ENCODE measurements at places on chromosomes 5 and 9.

- no peak for DNase-seq
Observed at GRCh38 chr5:41863871-41864486, 6.2 kb downstream of the OXCT1 start.

DNA sequence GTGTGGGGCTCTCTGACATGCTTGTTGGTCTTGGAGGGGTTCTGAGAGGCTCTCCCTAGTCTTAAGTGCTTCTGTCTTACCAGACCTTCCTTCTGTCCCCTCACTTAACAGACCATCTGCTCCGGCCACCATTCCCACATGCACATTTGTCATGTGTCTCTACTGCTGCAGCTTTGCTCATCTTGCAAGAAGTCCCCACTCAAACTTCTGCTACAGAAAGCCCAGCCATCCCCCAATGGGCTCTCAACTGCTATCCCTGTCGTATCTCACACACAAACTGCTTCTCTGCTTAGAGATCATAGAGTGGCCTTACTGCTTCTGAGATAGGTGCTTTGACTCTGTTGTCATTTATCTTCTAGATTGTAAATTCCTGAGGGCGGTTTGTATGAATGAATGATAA is 69.4 kb downstream of the NUP214 start:
- no peak for DNase-seq

DNA sequence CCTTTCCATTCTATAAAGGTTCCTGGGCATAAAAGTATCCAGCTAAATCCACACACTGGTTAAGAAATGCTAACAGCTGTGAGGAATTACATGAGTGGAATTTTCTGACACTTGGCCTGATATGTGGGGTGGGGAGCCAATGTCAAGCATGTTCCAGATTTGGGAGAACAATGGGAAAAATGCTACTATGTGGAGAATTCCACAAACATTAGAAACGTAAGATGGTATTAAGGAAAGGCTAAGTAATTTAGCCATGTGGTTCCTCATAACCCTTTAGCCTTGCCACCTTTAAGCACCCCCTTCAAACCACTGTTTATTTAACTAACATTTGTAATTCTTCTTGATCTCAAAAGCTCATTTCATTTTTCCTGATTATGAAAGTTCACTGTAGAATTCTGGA is 149.2 kb downstream of the GNA14 start:
- no peak for DNase-seq

DNA sequence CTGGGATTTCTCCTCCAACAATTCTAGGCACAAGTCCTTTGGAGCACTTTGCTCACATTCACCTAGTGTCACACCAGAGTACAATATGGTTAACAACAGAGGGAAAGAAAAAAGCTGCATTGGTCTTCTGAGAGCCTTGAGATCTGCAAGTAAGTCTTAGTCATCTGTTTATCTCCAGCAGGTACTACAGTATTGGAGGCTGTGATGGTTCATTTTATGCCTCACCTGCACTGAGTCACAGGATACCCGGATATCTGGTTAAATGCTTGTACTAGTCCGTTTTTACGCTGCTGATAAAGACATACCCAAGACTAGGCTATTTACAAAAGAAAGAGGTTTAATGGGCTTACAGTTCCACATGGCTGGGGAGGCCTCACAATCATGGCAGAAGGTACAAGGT is 525.0 kb downstream of the NR2F1-AS1 start:
- DNase-seq, result no peak

DNA sequence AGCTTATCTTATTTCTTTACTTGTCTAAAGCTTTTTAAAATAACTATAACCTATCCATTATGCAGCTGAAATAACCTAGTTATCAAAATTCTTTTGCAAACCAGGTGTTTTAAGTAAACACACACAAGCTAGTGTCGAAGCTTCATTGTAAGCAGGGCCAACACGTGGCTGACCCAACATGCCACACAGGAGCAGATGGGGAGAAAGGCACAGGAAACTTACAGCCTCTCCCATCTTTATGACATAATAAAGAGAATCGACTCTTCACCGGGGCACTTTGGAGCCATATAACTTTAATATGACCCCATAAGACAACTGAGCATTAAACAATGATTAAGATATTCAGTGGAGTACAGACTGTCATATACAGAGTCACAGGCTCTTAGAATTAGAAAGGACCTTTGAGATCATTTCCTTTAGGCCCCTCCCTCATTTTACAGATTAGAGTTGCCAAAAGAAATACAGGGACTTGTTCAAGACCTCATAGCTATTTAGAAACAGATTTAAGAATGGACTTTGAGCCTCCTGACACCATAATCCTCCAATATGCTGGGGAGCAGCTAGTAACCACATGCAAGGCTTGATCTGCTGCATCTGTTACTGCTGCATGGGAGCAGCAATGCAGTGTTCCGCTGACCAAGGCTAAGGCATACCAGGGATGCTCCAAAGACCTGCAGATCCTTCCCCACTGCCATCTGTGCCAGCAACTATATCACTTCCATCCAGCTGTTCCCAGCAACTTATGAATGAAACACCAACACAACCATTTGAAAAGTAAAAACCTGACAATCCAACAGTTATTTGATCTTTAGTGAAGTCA is 75.4 kb downstream of the RASEF start:
- no peak for DNase-seq

- no peak for DNase-seq
Observed at GRCh38 chr5:108911055-108911454, 163.4 kb downstream of the FER start.

DNA sequence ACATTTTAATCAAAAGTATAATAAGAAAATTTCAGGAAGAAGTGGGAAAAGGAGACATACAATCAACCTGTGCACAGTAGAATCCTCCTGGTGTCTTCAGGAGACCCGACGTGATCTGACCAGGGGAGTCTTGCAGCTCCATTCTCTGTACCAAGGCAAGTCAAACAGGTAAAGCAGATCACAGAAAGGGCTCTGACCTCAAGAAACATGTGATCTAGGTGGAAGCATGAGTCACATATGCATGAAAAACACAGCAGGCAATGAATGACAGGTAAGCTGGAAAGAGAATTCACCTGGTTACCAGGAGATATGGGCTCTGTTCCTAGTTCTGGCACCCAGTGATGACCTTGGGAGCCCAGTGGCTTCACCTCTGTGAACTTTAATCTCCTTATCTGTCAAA is 19.4 kb upstream of the FABP6 start:
- no peak for DNase-seq

GRCh38 chr9:36911601-36912412 is 122.3 kb downstream of the PAX5 start:
- no peak for DNase-seq

DNA sequence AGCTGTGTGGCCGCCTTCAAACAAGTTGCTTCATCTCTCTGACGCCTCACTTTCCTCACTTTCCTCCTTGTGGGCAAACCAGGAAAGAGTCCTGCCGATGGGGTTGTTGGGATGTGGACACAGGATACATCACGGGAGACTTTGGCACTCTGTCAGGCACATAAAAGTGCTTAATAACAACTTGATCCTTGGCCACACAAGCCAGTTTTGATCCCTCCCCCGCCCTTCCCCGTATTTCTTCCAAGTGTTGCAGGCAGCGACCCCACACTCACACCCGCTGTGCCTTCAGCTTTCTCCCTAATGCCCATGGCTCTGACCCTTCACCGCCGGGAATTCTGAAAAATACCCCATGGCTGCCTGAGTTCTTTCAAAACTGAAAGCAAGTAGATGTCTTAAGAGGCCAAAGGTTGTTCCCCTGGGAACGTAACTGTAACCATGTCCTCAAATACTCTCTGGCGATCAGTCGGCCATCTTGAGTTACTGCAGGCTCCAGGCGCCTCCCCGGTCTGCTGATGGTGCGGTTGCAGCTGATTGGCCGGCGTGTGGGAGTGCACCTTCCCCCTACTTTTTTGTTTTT is 59.8 kb downstream of the ARHGEF37 start:
- DNase-seq, result no peak

GRCh38 chr5:57033503-57033902 is 81.6 kb upstream of the MIER3 start:
- DNase-seq, result no peak

GRCh38 chr5:72498284-72498683 is 8.9 kb downstream of the ZNF366 start:
- DNase-seq, result no peak

- DNase-seq, result peak; percentile 28
Observed at GRCh38 chr5:72234265-72234700, 85.8 kb downstream of the MRPS27 start.

DNA sequence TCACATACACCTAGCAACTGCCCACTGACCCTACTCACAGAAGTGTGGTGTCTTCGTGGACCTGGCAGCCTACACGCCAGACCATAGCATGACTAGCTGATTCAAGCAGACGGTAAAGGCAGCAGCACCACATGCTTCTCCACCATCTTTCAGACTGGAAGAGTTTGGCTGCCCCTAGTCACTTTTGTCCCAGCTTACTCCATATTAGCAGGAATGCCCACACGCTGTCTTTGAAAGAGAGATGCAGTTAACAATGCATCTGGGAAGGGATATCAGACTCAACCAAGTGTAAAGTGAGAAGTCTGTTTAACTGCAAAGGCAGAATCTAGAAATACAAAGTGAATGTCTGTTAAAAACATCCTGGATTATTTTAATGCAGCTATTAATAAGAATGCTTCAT is 177.2 kb upstream of the GNA14 start:
- no peak for DNase-seq

DNA sequence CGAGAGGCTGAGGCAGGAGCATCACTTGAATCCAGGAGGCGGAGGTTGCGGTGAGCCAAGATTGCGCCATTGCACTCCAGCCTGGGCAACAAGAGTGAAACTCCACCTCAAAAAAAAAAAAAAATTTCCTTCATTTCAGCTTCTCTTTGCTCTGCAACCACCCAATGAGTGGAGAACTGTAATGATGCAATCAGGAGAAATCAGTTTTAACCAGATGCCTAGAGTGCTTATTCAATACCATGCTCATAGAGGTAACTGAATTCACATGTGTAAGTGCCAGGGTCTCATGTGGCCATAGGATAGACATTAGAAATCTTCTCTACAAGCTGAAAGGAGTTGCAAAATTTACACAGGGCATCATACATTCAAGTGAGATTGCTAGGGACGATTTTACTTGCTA is 70.6 kb downstream of the HMHB1 start:
- DNase-seq, result no peak

DNA sequence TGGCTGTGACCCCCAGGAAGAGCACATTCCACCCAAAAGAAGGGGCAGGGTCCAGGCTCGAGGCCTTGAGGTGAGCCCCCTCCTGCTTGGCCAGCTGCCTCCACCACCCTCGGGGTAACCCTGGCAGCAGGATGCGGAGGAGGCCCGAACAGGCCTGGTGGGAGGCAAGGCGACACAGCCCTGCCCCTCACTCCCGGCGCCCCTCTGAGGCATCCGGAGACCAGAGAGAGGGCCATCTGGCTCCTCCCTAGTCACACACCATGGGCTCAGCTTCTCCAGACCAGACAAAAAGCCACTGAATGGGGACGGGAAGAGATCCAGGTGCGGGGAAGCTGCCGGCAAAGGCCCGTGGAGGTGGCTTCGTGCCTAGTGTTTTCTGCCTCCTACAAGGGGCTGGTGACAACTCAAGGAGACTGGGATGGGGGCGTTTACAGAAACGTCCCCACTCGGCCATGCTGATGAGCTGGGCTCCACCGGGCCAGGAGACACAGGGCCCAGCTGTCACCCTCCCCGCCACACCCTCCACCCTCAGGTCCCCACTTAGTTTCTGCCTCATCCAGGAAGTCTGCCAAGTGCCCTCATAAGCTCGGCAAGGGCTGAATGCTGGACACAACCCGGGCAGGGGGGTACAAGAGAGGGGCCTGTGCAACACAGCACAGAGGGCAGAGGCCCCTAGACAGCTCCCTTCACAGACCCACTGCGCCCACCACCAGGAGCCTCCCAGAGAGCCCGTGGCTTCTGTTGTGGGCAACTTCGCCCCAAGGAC is 41.9 kb downstream of the NACC2 start:
- DNase-seq, result no peak

GRCh38 chr9:109107402-109108240 is 12.1 kb downstream of the TMEM245 start:
- no peak for DNase-seq

GRCh38 chr9:37564916-37565315 is 11.3 kb downstream of the FBXO10 start:
- no peak for DNase-seq

GRCh38 chr5:66326276-66326675 is 182.2 kb downstream of the SREK1 start:
- no peak for DNase-seq

GRCh38 chr9:89400403-89401116 is 82.3 kb downstream of the SECISBP2 start:
- DNase-seq, result no peak

DNA sequence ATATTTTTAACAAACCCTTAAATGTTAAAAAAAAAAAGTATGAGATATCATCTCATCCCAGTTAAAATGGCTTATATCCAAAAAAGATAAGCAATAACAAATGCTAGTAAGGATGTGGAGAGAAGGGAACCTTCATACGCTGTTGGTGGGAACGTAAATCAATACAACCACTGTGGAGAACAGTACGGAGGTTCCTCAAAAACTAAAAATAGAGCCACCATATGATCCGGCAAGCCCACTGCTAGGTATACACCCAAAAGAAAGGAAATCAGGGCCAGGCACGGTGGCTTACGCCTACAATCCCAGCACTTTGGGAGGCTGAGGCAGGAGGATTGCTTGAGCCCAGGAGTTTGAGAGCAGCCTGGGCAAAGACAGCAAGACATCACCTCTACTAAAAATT is 3.0 kb downstream of the MTMR12 start:
- DNase-seq, result no peak

- DNase-seq, result no peak
Observed at GRCh38 chr5:105508519-105508918, 1945.9 kb upstream of the NUDT12 start.

- DNase-seq, result no peak
Observed at GRCh38 chr5:172748341-172748843, 22.6 kb downstream of the DUSP1 start.

DNA sequence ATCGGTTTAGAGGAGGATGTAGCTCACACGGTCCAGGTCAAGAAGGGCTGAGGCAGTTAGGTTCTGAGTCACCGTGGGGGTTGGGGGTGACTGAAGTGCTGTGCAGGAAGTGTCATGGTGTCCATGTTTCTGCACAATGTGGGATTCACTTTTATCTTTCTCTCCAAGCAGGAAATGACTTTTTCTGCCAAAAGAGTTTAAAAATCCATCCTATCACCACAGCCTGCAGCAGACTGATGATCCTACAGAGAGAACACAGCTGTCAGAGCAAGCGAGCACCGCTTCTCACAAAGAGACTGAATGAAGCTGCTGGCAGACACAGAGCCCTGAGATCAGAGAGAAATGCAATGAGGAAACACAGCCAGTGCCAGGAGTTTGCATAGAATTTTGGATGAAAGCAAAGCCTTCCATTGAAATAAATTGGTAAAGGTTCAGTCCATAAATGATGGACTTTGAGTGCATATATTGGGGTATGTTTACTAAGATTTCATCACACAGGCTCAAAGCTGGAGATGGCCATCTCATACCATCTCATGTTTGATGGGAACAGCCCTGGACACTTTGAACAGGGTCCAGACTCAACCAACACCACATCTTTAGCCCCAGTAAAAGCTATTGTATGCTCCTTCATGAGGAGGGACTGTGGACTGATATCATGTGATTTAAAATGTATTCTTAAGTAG is 213.9 kb upstream of the FBXL7 start:
- DNase-seq, result no peak

GRCh38 chr9:78745331-78745730 is 448.4 kb downstream of the PSAT1 start:
- DNase-seq, result no peak
